Neuronal stem cell (in vitro differentiated cells): ENCODE measurements at places on chromosomes 3 and 15.

DNA sequence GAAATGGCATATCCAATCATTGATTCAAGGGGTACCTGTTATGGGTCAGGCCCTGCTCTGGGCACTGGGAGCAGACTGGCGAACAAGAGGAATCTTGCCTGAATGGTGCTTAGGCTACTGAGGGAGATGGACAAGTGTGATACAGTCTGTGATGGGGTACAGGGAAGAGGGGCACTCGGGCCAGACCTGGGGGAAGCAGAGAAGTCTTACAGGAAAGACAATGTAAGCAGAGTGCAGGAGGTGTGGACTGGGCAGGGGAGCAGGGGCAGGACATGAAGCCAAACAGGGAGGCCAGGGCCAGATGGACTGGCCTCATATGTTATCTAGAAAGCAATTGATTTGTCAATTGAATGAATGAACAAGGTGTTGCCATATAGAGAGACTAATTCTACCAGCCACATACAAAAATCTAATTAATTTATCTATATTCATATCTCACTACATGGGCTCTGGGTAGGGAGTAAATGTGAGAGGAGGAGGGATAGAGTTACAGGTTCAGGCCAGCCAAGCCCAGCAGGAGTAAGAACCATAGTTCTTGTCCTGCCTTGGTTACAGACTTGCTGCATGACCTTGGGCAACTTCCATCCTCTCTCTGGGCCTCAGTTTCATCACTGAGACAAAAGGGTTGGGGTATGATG lies 3.6 kb upstream of the IGDCC4 start:
- DNase-seq: no peak
- H3K4me3 ChIP-seq: no peak overlapping the region
- H3K27me3 ChIP-seq: no peaks in the 10 kb centered on the region
- no peaks in the 10 kb centered on the region for H3K36me3 ChIP-seq
- H3K27ac ChIP-seq: no peak overlapping the region

DNA sequence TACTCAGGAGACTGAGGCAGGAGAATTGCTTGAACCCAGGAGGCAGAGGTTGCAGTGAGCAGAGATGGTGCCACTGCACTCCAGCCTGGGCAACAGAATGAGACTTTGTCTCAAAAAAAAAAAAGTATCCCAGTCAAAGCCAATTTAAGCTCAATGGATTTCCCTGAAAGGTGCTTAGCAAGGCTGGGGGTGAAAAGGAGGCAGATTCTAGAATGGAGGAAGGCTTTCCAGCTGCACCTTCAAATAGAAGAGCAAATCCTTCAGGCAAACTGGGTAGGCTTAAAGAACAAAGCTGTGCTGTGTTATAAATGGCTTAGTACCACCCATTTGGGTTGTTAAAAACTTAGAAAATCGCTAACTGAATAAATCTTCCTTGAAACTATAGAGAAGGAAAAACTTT lies 3.0 kb upstream of the IFT57 start:
- no peak overlapping the region for H3K4me3 ChIP-seq
- peak overlapping the region; percentile 37 for H3K27ac ChIP-seq

DNA sequence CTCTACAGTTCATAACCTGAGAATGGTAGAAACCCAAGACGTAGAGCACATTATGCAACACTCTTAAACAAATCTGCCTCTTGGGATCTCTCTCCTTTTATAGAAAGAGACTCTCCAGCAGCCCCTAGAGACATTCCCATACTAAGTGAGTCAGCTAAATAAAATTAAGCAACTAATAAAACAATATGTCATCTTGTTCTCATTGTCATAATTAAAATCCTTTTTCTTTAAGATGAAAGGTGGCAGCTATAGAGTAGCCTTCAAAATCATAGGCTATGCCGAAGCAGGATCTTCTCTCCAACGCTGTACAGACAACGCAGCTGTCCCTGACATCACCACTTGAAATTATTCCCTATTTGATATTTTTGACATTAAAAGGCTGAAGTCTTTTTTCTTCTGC lies 790.0 kb downstream of the FHIT start:
- no peaks in the 10 kb centered on the region for H3K4me1 ChIP-seq
- H3K27me3 ChIP-seq: no peaks in the 10 kb centered on the region
- H3K36me3 ChIP-seq: no peaks in the 10 kb centered on the region
- no peak for DNase-seq
- H3K4me3 ChIP-seq: no peak overlapping the region

GRCh38 chr3:191753196-191753595 lies 292.2 kb downstream of the PYDC2 start:
- no peaks in the 10 kb centered on the region for H3K36me3 ChIP-seq
- H3K4me3 ChIP-seq: no peak overlapping the region
- H3K27ac ChIP-seq: no peak overlapping the region
- no peaks in the 10 kb centered on the region for H3K27me3 ChIP-seq
- no peak for DNase-seq
- no peaks in the 10 kb centered on the region for H3K4me1 ChIP-seq

DNA sequence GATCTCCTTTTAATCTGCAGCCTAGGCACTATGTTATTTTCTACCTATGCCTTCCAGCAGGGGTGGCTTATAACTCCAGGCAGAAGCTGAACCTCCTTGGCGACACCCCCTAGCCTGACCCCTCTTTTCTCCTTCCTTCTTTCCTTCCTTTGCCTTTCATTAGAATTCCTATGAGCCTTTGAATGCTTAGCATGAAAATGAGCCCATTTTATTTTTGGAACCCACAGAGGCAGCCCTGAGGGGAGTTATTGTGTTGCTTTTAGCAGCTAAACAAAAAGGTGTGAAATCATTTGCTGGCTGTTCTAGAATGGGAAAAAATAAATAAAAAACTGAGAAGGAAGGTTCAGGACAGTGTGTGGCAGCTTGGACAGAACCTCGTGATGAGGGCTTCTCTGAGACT lies 164.6 kb upstream of the ICE2 start:
- no peaks in the 10 kb centered on the region for H3K27me3 ChIP-seq
- peaks cover 10% of the 10 kb centered on the region for H3K4me1 ChIP-seq
- DNase-seq: no peak
- H3K27ac ChIP-seq: no peak overlapping the region

DNA sequence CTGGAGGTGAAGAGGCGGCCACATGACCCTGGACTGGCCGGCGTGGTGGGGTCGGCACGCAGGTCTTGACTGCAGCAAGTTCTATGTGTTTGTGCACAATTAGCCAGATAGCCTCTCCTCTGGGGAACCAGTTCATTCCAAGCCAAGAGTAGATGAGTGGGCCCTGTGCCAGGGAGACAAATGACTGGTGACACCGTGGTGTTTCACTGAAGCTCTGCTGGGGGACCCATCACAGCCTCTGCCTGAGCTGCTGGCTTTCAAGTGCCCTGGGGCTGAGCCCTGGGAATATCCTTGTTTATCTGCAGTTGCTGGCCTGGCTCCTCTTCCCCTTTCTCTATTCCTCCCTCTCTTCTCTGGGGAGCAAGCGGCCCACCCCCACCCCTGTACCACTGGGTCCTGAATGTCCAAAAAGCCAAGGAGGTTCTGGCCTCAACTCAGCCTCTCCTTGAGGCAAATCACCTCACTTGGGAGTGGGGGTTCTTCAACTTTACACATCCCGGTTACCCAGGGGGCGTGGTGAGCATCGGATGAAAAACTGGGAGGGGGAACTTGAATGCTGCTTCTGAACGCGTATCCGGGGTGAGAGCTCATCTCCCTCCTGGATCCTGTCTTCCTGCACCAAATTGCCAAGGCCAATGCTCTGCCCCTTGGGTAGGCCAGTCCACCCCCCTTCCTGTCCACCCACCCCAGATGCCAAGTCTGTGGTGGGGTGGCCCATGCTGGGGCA lies 199.6 kb upstream of the LYSMD4 start:
- no peaks in the 10 kb centered on the region for H3K4me1 ChIP-seq
- peaks cover 27% of the 10 kb centered on the region for H3K27me3 ChIP-seq
- no peak for DNase-seq
- H3K4me3 ChIP-seq: no peak overlapping the region
- H3K27ac ChIP-seq: no peak overlapping the region
- no peaks in the 10 kb centered on the region for H3K36me3 ChIP-seq

- peaks cover 6% of the 10 kb centered on the region for H3K36me3 ChIP-seq
- no peak for DNase-seq
- H3K27me3 ChIP-seq: no peaks in the 10 kb centered on the region
- peaks cover 5% of the 10 kb centered on the region for H3K4me1 ChIP-seq
- no peak overlapping the region for H3K27ac ChIP-seq
- no peak overlapping the region for H3K4me3 ChIP-seq
Measured at GRCh38 chr15:99135194-99135593, 30.3 kb downstream of the SYNM start.
